ENCODE measurements at places on chromosomes 11 and 22.
A peak's percentile ranks its signal among the peaks of the same experiment; 100 is the strongest.

- DNase-seq = peak; percentile 26
Observed at GRCh38 chr11:69166218-69167115, 10.7 kb downstream of the SMIM38 start.

DNA sequence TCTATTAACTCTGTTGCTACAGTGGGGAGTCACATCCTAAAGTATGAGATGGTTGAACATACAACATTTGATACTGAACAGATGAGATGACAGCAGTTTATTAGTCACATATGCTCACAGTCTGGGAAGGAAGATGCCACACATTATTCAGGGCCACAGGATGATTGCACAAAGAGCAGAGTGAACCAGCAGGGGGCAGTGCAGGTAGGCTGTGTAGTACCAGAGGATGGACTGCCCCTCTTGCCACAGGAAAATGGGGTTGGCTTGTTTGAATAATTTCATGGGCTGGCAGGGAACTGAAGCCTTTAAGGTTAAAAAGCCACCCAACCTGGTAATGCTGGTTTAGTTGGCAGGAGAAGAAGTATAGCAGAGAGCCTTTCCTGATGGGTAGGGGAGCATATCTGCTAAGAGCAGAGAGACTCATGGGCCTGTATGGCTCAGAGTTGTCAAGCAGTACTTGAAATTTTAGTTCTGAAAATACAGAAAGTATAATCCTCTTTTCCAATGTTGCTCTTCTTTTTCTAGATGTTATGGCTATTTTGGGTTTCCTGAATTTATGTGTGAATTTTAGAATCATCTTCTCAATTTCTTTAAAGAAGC, 180.4 kb upstream of the B3GAT1 start:
- peak; percentile 63 for DNase-seq

DNA sequence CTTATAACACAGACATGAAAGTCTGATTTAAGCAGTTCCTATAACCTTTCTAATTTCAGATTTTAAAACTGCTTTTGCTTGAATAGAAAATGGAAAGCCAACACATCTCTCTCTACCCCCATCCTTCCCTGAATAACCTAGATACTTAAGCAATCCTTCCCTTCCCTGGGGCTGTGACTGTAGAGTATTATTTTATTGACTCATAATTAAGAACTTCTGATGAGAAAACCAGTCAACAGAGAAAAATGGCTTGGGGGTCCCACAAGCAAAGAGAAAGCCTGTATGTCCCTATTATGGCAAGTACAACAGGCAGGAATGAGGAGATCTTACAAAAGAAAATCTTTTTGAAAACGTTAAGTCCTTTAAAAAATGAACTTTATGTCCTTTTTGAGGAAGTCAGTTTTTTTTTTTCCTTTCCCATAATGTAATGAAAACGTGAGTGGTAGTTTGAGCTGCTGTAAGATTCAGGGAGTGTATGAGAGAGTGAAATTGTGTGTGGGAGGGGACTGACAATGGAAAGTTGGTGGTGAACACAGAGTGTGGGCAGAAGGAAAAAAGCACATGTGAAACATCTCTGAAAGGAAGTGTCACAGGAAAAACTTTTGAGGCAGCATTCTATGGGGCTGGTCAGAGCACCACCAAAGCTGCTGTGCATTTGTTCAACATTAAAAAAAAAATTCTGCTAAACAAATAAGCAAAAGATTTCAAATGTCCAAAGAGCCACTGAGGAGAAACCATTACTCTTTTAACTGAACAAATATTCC, 154.6 kb downstream of the MAML2 start:
- DNase-seq = peak; percentile 53

- no peak for DNase-seq
Observed at GRCh38 chr11:29321293-29322132, 695.3 kb downstream of the KCNA4 start.

GRCh38 chr11:99160447-99160846, 139.7 kb downstream of the CNTN5 start:
- DNase-seq = no peak

DNA sequence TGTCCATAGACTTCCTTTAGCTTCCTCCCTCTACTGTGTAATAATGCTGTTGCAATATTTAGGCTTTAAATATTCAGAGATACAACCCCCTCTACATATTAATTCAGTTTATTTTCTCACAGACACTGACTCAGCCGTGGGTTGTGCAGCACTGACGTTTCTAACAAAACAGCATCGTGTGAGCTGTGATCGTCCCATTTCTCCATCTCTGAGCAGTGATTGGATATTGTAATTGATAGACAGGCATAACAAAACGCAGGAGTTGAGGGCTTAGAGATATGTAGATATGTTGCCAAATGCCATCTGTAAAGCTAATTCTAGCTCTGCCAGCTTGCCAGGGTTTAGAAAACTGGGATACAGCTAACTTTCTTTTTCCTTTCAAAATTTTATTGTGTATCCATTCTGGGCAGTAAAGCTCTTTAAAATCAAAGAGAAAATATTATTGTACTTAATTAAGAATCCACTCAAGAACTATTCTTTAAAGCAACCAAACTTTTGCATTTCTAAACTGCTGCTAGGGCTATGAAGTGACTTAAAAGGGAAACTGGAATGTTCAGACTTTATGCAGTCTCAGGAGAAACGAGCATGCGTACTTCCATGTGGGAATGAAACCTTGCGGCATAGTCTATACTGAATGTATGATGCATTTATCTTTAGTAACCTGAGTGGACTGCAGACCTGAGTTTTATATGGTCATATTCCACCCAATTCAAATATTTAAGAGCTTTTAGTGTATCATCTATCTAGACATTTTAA, 22.7 kb downstream of the BTBD10 start:
- no peak for DNase-seq

GRCh38 chr11:95788921-95789505, 569 bp downstream of the FAM76B start:
- no peak for DNase-seq

DNA sequence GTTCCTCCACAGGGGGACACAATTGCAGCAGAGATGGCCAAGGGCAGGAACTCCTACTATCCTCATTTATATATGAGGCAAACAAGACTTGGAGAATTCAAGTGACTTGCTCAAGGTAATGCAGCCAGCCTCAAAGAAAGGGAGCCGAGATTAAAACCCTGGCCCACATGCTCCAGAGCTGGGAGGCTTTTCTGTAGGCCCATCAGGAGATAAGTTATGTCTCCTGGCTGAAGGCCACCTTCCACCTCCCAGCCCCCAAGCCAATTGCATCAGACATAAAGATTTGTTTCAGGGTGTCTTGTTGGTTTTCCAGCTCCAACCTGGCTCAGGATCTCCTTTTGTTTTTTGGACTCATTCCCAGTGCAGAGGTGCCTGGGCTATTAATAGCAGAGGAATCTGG, 59.5 kb downstream of the SMIM38 start:
- DNase-seq = no peak

GRCh38 chr22:18148293-18148965, 1.5 kb upstream of the USP18 start:
- DNase-seq = no peak

GRCh38 chr11:76277298-76278175, 71.2 kb upstream of the WNT11 start:
- no peak for DNase-seq

GRCh38 chr22:23180301-23180892, at the start of gene BCR:
BCR (plus strand) TSS chr22:23180509; CDS start chr22:23180961, 452 bp downstream.
- DNase-seq = no peak

GRCh38 chr22:29782061-29782845, 15.1 kb downstream of the UQCR10 start:
- no peak for DNase-seq

- no peak for DNase-seq
Observed at GRCh38 chr11:20089367-20089766, 70.9 kb downstream of the DBX1 start.

DNA sequence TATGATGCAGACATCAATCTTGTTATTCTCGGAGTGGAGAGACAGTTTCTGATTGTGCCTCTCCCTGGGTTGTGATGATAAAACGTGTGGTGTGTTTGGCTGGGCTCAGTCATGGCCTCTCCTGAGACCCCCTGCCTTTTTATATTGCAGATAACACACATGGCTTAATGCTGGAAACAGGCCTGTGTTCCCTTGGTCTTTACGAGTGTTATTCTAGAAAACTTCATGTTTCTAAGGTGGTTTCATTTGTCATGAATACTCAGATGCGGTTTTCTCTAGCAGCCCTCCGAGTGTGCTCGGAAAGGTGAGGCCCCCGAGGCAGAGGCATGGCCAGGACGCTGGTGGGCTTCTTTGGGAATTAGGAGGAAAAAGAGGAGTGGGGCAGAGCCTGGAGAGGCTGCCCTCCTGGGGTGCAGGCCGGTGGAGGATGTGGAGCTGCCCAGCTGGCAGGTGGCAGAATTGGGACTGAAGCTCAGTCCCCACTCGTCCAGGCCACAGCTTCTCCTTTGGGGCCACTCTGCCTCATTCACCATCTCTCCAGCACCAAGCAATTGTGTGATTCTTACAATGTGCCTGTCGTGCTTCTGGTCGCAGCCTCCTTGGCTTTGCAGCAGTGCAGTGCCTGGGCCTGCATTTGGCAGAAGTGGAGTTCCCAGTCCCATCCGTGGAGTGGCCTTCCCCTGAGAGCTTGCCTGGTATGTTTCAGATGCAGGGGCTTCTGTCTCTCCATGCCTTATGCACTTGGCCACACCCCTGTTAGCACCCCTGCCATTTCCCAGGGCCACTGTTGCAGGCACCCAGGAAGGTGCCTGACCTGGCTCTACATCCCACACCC, 309.6 kb downstream of the TBC1D22A start:
- no peak for DNase-seq

GRCh38 chr11:46916286-46917108, 1.9 kb downstream of the LRP4 start:
- no peak for DNase-seq

- no peak for DNase-seq
Observed at GRCh38 chr11:83174008-83174407, 17.1 kb downstream of the PCF11 start.

DNA sequence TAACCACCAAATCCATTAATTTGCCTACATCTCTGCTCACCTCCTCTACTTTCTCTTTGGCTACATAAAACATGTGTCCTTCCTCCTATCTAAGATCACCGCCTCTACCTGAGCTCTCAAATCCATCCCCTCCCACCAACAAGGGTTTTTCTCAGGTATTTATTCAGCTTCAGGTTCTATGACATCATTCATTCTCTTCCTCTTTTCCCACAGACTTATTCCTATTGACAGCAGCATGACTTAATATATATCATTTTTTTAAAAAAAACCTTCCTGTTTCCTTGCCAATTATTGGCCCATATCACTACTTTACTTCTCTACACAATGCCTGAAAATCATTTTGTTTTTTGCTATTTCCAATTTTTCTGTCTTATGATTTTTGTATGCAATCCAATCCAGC, 4.4 kb downstream of the CASP12 start:
- DNase-seq = no peak

DNA sequence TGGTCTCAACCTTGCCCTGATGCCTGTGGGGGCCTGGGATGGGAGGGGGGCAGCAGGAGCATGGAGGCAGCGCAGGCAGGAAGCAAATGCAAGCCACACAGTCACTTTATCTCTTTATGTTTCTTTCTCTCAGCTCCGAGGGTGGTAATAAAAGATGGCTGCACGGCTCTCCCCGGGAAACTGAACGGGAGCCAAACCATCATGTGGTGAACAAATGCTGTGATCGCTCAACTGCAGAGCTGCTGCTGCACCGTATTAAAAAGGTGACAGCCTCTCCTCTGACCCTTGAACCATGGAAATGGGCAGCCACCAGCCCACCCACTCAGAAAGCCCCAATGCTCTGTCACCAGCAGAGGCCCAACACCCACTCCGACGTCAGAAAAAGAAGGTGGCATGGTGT, 110.0 kb downstream of the TIMP3 start:
- DNase-seq = no peak

DNA sequence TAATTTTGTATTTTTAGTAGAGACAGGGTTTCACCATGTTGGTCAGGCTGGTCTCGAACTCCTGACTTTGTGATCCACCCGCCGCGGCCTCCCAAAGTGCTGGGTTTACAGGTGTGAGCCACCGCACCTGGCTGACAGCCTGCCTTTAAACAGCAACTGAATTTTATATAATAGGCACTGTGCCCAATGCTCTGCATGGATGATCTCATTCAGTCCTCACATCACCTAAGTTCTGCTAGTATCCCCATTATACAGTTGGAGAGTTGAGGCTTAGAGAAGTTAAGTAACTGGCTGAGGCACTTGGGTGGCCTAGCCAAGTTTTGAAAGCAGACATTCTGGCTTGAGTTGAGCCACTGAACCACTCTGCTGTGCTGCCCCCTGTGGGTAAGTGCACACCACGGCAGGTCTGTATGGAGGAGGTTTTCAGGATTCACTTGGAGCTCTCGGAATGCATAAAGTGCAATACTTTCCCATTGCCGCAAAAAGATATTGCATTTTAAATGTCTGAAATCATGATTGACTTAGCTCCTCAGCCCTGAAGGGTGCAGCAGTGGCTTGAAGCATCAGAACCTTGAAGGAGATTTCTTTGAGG, 112.4 kb downstream of the LDLRAD3 start:
- no peak for DNase-seq

- DNase-seq = no peak
Observed at GRCh38 chr11:133582326-133582725, 50.0 kb upstream of the OPCML start.

DNA sequence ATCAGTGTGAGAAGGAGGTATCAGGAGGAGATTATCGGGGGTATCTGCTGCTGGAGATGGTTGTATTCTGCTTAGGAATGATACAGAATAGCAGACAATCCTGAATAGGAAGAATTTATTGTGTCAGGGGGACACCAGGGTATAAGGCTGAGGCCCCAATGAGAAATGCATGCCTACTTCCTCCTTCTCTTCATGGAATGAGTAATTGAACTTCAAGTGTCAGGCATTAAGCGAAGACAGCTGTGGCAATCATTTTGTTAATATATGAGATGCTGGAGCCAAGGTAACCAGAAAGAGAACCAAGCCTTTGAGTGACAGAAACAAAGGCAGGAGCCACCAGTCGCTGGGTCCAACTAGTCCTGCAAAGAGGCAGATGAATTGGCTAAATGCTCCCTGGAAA, 49.1 kb downstream of the KIRREL3 start:
- DNase-seq = no peak

DNA sequence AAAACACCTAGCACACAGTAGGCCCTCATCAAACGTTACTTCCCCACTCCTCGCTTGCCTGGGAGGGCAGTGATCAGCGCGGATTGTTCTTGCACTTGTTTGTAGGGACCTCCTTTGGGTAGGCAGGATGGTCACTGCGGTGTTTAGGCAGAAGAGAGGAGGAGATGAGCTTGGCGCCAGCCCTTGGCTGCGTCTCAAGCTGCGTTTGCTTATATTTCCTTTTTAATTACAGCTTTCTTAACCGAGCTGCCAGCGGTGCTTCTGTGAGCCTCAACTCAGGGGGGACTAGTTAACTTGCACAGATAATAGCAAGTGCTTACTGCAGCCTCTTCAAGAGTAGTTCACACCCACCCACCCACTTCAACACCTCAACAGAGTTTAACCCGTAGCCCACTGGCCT, 15.1 kb downstream of the IFT27 start:
- no peak for DNase-seq
